ENCODE measurements at places on chromosomes 2 and 18.

GRCh38 chr2:71727562-71727961 lies 274.2 kb downstream of the DYSF start:
- DNase-seq = no peak

DNA sequence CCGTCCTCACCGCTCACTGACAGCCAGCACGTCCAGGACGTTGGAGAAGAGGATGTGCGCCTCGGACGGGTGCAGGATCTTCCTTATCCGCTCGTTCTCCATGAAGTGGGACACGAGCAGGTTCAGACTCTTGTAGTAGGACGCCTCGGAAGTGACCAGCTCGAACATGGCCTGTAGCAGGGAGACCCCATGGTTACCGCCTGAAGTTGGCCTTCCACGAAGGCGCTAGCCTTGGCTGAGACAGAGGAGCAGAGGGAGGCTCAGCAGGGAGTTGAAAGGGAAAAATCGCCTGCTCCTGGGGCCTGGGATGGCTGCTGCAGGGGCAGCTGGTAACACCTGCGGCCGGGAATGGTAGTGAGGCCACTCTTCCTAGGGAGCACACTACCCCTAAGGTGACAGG lies 24.7 kb downstream of the SNORC start:
- no peak for DNase-seq

DNA sequence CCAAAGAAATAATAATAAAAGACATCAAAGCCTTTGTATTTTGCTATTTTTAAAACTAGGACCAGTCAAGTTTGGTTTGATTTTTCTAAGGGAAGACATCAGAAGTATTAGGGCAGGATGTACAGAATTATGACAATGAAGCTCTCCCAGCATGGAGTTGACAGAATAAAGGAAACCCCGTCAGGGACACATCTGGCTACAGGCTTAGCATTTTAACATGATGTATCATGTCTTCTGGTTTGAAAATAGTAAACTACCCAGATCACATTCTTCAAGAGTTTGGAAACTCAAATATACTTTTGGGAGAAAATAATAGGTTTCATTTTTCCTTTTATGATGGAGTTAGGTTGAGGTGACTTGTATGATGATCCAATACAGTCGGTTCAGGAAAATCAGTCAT lies 552.0 kb upstream of the CDH2 start:
- DNase-seq = no peak

- DNase-seq = no peak
Measured at GRCh38 chr18:7020995-7021777, 96.4 kb downstream of the LAMA1 start.

GRCh38 chr2:149738767-149739166 lies 151.2 kb upstream of the MMADHC start:
- no peak for DNase-seq

GRCh38 chr2:220228310-220229006 lies 601.0 kb downstream of the SLC4A3 start:
- DNase-seq = no peak

- no peak for DNase-seq
Measured at GRCh38 chr2:101231240-101231639, 21.4 kb upstream of the CNOT11 start.

- no peak for DNase-seq
Measured at GRCh38 chr2:48247206-48247605, 282.7 kb upstream of the STON1 start.

DNA sequence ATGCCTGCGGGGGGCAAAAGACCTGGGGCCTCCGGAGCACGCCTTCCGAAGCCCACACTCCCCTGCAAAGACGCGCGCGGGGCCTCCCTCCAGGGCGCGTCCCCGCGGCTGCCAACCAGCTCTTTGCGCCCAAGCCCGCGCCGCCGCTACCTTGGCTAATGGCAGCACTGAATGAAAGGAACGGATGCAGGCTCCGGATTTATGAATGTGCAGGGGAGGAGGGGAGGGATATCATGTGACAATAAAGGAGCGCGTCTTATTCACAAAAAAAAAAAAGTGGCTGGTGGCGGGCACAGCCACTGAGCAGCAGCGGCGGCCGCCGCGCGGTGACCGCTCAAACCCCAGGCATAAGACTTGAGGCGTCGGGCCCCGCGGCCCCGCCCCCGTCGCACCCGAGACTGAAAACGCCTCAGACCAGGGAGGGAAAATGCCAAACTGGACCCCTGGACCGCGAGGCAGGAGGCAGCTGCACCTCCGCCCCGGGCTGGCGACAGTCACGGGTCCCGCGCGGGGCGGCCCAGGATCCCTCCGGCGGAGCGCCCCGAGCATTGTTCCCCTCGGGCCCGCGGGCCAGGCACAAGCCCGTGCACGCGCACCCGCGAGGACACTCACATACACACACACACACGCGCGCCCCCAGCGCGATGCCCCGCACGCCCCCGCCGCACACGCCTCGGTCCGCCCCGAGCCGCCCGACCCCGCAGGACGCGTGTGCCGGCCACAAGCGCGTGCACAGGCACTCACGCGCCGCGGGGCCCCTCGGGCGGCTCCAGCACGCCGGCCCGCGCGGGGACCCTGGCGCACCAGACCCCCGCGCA lies 1.6 kb downstream of the SPRED2 start:
- peak; percentile 42 for DNase-seq

DNA sequence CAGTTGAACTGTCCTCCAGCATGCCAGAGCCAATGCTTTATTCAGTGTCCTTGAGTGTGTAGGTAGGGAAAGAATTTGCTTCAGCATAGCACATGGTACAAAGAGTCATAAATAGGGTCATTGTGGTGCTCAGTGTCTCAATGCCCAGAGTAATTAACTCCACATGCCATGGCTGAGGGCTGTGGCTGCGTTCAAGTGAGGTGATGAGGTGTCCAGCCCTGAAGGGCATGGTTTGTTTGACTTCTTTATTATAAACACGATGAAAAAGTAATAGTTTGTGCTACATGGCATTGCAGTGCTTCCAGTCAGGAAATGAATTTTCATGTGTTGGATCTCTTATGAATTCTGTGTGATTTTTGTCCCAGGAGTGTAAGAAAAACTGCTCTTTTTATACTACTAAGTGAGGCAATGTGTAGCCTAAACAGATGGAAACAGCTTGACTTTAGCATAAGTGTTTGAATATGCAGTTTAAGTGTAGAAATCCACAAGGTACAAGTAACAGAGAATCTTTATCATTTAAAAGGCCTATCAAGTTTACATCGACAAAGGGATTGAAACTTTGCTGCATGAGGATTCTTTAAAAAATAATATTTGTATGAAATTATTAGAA lies 507.9 kb upstream of the CDH2 start:
- DNase-seq = no peak

DNA sequence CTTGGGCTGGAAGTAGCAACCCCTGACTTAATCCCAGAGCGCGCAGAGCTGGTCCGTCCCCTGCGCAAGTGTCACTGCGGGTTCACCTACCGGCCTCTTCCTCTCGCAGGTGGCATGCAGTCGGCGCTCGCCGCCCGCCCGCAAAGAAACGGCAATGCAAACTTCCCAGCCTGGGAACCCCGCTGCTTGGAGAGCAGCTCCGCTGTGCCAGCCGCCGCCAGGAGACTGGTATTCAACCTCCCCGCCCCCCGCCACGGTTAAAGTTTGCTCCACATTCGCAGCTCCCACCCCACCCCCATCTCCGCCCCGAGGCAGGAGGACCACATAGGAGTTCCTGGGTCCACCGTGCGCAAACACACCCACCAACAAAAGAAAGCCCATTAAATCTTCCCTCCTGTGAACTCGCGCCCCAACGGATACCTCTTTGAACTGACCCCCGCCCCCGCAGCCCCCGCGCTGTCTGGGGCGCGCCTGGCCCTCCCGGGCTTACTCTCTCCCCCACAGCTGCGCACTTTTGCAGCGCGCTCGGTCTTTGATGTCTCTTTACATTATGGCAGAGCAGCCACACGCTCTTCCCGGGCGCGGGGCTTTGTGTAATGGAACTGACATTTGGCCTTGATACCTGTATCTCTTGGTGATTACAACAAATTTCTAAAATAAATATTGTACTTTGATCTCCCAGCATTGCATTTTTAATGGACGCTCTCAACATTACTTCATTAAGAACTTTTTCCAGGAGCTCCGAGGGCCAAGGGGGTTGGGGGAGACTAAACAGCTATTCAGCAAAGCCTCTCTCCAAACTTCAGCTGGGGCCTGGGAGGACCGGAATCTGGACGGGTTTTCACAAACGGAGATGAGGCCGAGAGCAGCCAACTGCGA lies 3.1 kb upstream of the SP5 start:
- DNase-seq = no peak

DNA sequence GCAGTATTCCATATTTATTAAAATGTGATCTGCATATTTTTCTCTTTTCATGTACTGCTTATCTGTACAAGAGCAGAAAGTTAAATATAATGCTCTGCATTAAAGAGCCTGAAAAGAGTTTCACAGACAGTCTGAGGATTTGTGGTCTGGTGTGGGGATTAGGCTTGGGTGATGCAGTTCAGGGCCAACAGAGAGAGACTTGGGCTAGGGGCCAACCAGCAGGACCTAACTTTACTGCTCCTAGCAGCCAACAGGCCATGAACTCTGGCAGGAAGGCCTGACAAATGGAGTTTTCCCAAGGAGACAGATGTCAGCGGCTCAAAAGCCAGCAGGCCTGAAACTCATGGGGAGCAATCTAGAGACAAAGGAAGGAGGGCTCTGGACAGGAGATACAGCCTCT lies 169.6 kb downstream of the LRRTM1 start:
- no peak for DNase-seq

- no peak for DNase-seq
Measured at GRCh38 chr18:54801374-54801773, 26.9 kb upstream of the RAB27B start.

GRCh38 chr2:36594849-36595248 lies 3.1 kb downstream of the FEZ2 start:
- no peak for DNase-seq

DNA sequence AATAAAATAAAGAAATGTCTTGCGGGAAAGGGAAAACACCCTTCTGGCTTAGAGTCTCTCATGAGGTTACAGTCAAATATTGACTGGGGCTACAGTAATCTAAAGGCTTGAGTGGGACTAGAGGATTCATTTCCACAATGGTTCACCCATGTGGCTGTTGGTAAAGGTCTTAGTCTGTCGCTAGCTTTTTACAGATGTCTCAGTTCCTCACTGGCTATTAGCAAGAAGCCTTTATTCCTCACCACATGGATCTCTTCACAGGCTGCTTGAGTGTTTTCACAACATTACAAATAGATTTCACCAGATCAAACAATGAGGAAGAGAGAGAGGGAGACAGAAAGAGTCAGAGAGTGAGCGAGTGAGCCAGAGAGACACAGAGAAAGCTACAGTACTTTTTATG lies 8.3 kb upstream of the ZC3H15 start:
- DNase-seq = no peak

DNA sequence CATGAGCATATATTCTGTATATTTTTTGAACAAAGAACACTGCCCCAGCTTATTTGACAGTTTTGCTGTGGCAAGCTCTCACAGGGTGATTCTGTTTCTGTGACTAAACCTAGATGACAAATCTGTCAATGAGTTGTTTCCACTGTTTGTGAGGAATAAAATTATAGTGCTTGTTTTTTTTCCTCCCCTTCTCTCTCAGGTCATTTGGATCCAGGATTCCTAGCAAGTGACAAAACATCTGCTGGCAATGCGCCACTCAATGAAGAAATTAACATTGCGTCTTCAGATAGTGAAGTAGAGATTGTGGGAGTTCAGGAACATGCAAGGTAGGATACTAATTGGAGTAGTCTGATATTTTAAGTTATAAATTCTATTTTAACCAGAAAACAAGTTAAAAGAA lies 149.3 kb downstream of the HAUS1 start:
- no peak for DNase-seq

DNA sequence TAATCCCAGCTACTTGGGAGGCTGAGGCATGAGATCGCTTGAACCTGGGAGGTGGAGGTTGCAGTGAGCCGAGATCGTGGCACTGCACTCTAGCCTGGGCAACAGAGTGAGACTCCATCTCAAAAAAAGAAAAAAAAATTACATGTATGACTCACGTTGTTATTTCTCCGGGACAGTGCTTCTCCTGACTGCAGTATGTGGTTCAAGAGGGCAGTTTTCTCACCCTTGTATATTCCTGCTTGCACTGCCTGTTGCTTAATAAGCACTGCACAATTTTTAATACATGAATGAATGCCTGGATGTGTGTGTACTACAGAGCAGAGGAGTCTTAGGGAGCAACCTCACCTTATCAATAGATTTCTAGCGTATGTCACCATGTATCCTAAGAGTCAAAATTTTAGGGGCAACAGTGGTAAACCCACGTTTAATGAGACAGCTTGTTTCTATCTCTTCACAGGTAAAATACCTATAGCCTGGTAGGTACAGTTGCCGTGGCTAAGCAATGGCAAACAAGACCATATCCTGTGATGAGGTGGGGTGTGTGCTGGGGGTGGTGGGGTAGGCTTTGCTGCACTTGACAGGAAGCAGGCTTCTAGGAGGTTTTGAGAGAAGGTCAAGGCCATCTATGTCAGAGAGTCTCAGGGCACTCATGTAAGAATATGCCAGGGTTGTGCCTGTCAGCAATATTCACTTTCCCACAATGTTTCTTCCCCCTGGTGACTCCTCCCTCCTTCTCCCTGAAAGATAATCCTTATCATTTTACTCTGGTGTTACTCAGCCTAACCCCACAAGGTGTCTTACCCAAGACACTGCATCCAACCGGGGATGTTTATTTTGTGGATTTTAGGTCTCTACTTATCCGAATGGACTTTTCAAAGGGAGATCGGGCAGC lies 36.9 kb upstream of the MEX3C start:
- no peak for DNase-seq

- no peak for DNase-seq
Measured at GRCh38 chr2:38912619-38913018, 22.9 kb downstream of the ARHGEF33 start.

DNA sequence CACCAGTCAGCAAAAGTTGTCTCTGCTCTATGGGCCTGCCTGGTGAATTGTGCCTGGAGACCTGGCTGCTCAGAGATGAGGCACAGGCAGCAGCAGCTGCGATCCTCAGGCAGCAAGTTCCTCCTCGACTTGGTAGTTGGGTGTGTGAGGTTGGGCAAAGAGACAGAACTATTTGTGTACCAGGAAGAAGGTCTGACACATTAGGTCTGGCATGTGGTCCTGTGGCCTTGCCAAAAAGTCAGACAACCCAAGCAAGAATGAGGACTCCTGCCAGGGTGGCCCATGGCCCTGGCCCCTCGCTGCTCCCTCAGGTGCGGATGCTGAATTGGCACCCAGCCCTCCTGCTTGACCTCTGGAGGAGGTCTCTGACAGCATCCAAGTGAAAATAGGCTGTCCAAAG lies 192.7 kb downstream of the DYSF start:
- DNase-seq = no peak

DNA sequence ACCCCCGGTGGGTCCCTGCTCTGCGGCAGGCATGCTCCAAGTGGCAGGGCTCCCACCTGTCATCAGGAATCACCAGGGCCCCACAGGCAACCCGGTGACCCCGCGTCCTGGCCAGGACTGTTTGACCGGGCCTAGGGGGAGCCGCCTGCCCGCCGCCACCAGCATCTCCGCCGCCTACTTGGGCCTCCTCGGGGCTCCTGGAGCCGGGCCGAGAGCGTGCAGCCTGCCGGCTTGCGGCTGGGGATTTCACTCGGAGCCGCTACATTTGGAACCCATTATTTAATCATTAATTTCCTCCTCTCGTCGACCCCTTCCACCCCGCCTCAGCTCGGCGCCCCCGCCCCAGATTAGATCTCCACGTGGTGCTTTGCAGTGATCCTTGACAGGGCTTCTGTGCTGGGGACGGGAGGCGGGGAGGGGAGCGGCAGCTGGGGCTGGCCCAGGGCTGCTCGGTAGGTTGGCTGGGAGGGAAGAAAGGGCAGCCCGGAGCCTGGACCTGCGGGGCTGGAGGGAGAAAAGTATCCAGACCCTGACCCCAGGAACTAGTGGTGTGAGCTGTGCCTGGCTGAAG lies 295.4 kb downstream of the CYP26B1 start:
- DNase-seq = no peak
